Anterior cingulate cortex (tissue), 58 donors: ENCODE measurements at places on chromosomes 16 and 17.

DNA sequence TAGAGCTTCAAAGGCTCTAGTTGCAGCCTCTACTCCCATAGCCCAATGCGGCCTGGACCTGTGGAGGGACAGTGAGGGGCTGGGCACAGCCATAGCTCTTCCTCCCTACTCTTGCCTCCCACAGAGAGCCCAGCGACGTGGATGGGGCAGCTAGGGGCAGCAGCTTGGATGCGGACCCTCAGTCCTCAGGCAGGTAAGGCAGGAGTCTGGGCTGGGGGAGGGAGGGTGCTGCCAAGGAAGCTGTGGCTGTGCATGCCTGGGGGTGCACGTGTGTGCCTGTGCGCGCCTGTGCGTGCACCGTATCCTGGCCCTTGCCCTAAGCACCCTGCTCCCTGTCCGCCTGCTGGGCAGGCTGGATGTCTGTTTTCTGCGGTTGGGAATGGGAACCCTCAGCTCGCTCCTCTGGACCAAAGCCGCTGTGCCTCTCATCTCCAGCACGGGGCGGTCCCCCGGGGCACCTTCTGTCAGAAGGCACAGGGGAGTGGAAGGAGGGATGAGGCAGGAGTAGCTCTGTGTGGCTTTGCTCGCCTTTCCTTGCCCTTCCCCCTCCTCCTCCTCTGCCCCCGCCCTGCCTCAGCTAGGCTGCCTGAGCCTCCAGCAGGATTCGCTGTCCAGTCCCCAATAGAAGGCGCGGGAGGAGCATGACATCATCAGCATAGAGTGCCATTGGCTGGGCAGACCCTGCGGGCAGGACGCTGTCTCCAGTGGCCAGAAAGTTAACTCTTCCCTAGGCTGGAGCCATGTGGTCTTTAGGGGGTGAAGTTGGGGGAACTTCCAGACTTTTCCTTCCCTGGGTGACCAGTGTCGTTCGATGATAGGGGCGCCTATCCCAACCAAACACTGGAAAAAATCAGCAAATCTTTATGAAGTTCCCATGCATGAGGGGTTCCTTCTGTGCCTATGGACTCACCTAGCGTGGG lies 797 bp downstream of the PRCD start:
- peak; percentile 98 for DNase-seq

DNA sequence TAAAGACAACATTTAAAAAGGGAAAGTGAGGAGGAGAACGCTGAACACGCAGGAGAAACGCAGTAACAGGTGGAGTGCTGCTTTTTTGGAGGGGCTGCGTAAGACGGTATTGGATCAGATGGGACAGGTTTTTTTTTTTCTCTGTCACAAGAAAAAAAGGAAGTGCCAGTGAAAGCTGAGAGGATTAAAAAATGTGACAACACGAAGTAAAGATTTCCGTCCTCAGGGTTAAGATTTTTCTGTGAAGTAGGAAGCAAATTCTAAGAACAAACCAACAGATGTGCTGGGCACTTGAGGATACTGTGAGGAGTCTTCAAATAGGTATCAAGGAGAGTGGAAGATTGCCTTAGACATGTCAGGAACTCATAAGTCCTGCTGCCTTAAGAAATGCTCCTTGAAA lies 5.8 kb upstream of the ABCA9 start:
- DNase-seq, result no peak

GRCh38 chr17:50169121-50169764 lies 3.4 kb downstream of the SGCA start:
- peak; percentile 43 for DNase-seq

DNA sequence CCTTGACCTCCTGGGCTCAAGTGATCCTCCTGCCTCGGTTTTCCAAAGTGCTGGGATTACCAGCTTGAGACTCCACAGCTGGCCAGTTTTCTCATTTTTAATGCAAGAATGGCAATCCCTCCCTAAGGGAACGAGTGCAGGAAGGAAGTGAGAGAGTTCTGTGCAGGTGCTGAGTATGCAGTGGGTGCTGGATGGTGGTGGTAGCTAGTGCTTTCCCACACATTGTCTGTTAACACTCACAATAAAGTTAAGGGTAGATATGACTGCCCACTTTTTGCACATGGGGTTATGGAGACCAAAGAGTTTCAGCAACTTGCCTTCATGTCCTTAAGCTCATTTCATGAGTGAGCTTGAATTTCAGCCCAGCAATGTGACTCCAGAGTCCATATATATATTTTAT lies 18.5 kb downstream of the RGS9 start:
- no peak for DNase-seq

DNA sequence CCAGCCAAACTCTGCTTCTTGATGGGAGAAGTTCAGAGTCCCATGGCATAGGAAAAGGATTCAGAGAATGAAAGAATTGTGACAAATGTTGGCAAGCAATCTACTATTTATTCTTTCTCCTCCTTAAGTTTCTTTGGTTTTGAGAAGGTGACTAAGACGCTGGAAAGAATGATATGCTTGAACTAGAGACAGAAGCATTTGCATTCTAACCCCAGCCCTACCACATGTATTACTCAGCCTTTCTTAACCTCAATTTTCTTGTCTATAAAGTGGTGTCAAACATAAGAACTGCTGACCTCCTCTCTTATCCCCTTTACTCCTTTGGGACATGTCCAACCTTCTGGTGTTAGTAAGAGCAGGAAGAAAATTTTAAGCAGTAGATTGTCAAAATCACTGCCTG lies 124.7 kb downstream of the HS3ST2 start:
- no peak for DNase-seq

DNA sequence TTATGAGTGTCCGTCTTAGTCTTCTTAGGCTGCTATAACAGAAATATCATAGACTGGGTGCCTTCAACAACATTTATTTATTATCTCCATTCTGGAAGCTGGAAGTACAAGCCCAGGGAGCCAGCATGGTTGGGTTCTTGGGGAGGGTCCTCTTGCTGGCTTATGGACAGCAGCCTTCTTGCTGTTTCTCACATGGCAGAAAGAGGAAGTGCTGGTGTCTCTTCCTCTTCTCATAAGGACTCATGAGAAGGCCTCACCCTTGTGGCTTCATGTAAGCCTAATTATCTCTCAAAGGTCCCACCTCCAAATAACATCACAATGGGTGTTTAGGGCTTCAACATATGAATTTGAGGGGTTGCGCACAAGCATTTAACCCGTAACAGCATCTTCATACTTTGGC lies 207.0 kb upstream of the COX10 start:
- DNase-seq, result no peak
